ENCODE measurements at places on chromosomes 3 and 15. TPM values are rescaled to one million over a fixed set of nuclear protein-coding genes. Genes with fewer than 3 reads are reported as not detected.

GRCh38 chr3:145650170-145650569, 510.8 kb downstream of the PLOD2 start:
- DNase-seq = no peak
- no peak overlapping the region for H3K4me3 ChIP-seq
- H3K4me1 ChIP-seq = no peaks in the 10 kb centered on the region
- no peaks in the 10 kb centered on the region for H3K36me3 ChIP-seq
- H3K27ac ChIP-seq = no peak overlapping the region
- no peaks in the 10 kb centered on the region for H3K27me3 ChIP-seq

GRCh38 chr3:183560607-183561006, 5.1 kb upstream of the KLHL6 start:
- no peak overlapping the region for H3K4me3 ChIP-seq
- no peak overlapping the region for H3K27ac ChIP-seq
- H3K36me3 ChIP-seq = no peaks in the 10 kb centered on the region
- H3K27me3 ChIP-seq = no peaks in the 10 kb centered on the region

- DNase-seq = peak; percentile 58
- H3K4me1 ChIP-seq = peaks cover 4% of the 10 kb centered on the region
- peak overlapping the region; percentile 86 for H3K27ac ChIP-seq
- no peaks in the 10 kb centered on the region for H3K27me3 ChIP-seq
- H3K4me3 ChIP-seq = peak overlapping the region; percentile 83
- peaks cover 19% of the 10 kb centered on the region for H3K36me3 ChIP-seq
These were observed 1.1 kb upstream of the EIF2B5 start for GRCh38 chr3:184133840-184134745.

- DNase-seq = no peak
- H3K4me3 ChIP-seq = no peak overlapping the region
- no peaks in the 10 kb centered on the region for H3K4me1 ChIP-seq
- H3K27me3 ChIP-seq = no peaks in the 10 kb centered on the region
- no peak overlapping the region for H3K27ac ChIP-seq
These were observed 511.3 kb downstream of the OCA2 start for GRCh38 chr15:27587810-27588209.

DNA sequence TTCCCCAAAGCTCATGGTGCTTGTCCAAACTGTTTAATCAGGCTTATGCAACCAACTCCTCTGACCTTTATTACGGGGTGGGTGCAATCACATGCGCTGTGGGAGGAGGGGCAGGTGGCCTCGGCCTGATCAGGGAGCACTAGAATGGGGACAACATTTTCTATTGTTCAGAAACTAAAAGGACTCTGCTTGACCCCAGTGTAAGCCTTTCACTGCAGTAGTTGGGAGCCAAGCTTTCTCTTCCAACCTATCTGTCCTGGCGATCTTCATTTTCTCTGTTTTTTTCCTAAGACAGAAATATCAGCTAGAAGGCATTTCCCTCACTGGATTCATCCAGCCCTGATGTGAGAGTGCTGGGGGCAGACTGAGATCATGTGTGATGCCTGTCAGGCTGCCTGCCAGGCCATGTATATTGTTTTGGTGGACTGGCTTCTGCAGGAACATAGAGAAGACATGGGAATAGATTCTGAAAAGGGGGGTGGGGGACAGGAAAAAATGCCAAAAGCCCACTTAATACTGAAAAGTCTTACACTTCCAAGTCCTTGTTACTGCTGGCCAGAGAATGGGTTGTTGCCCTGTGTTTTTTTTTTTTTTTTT, 627.0 kb upstream of the TBL1XR1 start:
- peaks cover 4% of the 10 kb centered on the region for H3K4me1 ChIP-seq
- no peaks in the 10 kb centered on the region for H3K27me3 ChIP-seq
- no peak for DNase-seq

DNA sequence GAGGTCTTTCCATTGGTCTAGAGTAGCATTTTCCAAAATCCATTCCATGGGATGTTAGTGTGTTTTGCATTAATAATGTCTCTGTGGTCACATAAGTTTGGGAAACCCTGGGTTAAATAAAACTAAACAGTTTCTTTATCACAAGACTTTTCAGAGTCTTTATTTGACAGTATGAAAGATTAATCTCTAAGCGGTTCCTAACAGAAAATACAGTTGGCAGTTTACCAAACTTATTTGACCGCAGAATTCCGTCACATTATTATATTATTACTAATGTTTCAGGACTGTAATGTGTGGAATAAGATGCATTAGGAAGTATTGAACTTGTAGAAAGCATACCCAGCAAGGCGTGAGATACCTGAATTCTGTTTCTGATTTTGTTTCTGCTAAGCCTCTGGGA, 71.5 kb upstream of the ADAMTSL3 start:
- no peaks in the 10 kb centered on the region for H3K27me3 ChIP-seq
- no peaks in the 10 kb centered on the region for H3K36me3 ChIP-seq
- no peak overlapping the region for H3K27ac ChIP-seq
- no peaks in the 10 kb centered on the region for H3K4me1 ChIP-seq

DNA sequence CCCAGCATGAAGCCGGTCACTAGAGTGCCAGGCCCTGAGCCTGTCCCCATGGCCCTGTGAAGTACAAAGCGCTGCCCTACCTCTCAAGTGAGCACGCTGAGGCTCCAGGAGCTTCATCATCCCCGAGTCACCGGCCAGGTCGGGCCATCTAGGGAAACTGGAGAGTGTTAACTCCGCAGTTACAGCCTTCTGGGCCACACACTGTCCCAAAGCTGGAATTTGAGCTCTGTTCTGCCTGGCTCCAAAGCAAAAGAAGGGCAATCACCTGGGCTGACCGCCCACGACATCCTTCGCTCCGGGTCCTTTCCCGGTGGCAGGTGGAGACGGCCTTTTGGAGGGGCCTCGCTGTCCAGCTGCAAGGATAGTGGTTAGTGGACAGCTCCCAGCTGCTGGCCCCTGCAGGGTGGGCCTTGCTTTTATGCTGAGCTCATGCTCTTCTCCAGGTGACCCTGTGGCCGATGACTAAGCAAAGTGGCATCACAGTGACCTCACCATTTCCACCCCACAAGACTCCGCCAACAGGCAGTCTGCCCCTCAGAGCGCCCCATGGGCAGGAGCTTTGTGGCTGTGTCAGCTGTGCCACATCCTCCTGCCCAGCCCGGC, 3.5 kb upstream of the MUC4 start:
- no peaks in the 10 kb centered on the region for H3K36me3 ChIP-seq
- no peak overlapping the region for H3K27ac ChIP-seq
- no peak overlapping the region for H3K4me3 ChIP-seq
- H3K4me1 ChIP-seq = no peaks in the 10 kb centered on the region
- no peak for DNase-seq
- H3K27me3 ChIP-seq = no peaks in the 10 kb centered on the region

DNA sequence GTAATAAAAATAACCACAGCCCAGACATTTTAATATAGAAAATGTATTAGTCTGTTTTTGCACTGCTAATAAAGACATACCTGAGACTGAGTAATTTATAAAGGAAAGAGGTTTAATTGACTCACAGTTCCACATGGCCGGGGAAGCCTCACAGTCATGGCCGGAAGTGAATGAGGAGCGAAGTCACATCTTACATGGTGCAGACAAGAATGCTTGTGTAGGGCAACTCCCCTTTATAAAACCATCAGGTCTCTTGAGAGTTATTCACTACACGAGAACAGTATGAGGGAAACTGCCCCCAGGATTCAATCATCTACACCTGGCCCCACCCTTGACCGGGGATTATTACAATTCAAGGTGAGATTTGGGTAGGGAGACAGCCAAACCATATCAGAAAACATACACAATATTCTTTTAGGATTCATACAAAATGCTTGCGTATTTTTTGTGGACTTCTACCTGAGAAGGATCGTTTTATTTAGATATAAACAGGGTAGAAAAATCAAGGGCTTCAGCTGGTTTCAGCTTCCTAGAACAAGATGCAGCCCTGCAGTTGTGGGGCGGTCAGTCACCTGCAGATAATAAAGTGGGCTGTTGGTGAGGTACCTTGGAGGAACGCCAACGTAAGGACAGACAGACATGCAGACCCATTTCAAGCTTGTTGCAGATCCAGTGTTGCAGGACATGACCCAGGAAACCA, 101.9 kb downstream of the TNIK start:
- H3K4me1 ChIP-seq = peaks cover 11% of the 10 kb centered on the region
- no peak overlapping the region for H3K4me3 ChIP-seq
- DNase-seq = no peak
- H3K36me3 ChIP-seq = no peaks in the 10 kb centered on the region
- no peaks in the 10 kb centered on the region for H3K27me3 ChIP-seq

GRCh38 chr3:59327376-59327808, 277.6 kb upstream of the CFAP20DC start:
- no peaks in the 10 kb centered on the region for H3K4me1 ChIP-seq
- no peaks in the 10 kb centered on the region for H3K36me3 ChIP-seq
- H3K4me3 ChIP-seq = no peak overlapping the region
- no peak overlapping the region for H3K27ac ChIP-seq
- no peak for DNase-seq

DNA sequence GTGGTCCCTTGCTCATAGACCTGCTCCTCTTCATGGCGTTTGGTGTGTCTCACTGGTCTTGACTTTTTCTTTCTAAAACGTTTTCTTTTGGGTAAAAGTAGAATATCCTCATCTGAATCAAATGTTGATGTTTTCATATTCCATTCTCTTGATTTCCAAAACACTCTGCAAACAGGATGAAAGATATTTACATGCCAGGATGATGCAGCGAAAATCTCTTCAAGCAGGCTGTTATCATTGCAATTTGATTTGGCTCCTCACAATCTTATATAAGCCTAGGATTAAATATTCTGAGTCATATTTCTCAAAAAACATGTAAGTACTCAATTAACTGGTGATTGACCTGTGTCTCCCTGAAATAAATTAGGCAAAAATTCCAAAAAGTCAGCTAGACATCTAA, 10.1 kb downstream of the PP2D1 start:
- H3K36me3 ChIP-seq = no peaks in the 10 kb centered on the region
- no peak overlapping the region for H3K4me3 ChIP-seq
- H3K27me3 ChIP-seq = no peaks in the 10 kb centered on the region
- no peak for DNase-seq
- no peaks in the 10 kb centered on the region for H3K4me1 ChIP-seq
- no peak overlapping the region for H3K27ac ChIP-seq

GRCh38 chr15:40042791-40043320, 3.9 kb upstream of the SRP14 start:
- DNase-seq = no peak
- H3K36me3 ChIP-seq = no peaks in the 10 kb centered on the region
- no peaks in the 10 kb centered on the region for H3K27me3 ChIP-seq
- H3K27ac ChIP-seq = no peak overlapping the region
- H3K4me3 ChIP-seq = no peak overlapping the region

GRCh38 chr15:72155003-72155621, 36.9 kb downstream of the SENP8 start:
- H3K4me1 ChIP-seq = peaks cover 4% of the 10 kb centered on the region
- H3K4me3 ChIP-seq = no peak overlapping the region
- no peaks in the 10 kb centered on the region for H3K36me3 ChIP-seq
- no peak for DNase-seq

The DPH6 gene
- 10.5 TPM for total RNA-seq

The IL5RA gene
- not detected for total RNA-seq

The CKMT1B gene
- total RNA-seq = not detected

The DNAH12 gene
- total RNA-seq = 0.07 TPM

The ALDH1A2 gene
- total RNA-seq = not detected

The VPS8 gene
- total RNA-seq = 78.1 TPM

The FSIP1 gene
- 0.50 TPM for total RNA-seq

The DUOXA2 gene
- total RNA-seq = not detected

The IL17RC gene
- total RNA-seq = 1.7 TPM
